Ovary (tissue), 10 donors: ENCODE measurements at places on chromosomes 12 and 14. TPM values are rescaled to one million over a fixed set of nuclear protein-coding genes. Genes with fewer than 3 reads are reported as not detected.

RNFT2 gene
- 2.4 TPM for total RNA-seq

FAM234B gene
- total RNA-seq = 5.3 TPM

TAS2R8 gene
- total RNA-seq = not detected

DNA sequence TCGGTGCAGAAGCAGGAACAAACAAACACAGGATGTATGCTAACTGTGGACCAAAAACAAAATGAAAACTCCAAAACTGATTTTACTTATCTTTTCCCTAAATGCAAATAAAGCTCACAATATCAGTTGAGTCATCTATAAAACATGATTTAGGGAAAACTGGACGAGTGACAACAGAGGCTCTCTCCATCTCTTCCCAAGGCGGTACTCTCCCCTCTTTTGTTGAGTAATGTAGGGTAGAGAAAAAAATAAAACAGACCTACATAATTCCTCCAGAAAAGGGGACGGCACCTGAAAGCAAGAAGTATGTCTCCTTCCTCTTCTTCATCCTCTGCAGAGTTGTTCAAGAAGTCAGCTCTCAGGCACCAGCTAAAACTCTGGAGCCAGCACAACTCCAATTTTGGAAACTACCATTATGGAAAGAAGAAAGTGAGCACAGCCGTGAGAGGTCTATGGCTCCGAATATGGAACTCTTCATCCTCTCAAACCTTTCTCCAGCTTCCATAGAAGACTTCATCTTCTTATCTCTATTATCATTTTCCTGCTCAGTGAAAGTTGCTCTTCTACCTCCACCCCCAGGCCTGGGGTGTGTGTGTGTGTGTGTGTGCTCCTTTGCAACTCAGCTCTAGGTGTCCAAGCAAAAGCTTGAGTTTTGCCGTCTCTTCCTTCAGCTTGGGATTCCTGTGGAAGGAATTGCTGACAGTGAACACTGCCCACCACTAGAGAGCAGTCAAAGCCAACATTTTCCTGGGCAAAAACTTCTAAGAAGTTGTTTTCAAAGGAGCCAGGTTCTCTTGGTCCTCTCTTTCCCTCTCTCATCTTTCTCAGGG is 155.4 kb downstream of the DIO2 start:
- H3K27ac ChIP-seq = no peak overlapping the region
- no peak for DNase-seq
- H3K4me3 ChIP-seq = no peak overlapping the region
- no peaks in the 10 kb centered on the region for H3K27me3 ChIP-seq
- H3K36me3 ChIP-seq = no peaks in the 10 kb centered on the region

DNA sequence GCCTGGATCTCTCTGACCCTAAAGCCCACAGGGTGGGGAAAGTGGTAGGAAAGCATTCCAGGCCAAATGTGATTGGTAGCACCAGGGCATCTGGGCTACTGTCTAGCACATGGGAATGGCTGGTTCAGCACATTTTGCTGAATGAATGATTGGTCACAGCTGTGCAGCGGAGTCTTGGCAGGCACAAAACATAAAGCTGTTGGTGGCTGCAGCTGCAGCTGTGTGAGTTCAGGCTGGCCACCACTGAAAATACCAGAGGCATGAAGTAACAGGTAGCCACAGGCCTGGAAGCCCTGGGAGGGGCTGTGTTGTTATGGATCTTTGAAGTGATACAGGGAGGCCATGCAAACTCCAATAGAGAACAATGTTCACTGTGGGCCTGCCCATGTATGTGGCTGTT is 72.7 kb downstream of the MYRFL start:
- no peaks in the 10 kb centered on the region for H3K36me3 ChIP-seq
- no peaks in the 10 kb centered on the region for H3K27me3 ChIP-seq

- H3K4me3 ChIP-seq = peak overlapping the region; percentile 98
- H3K27me3 ChIP-seq = no peaks in the 10 kb centered on the region
- DNase-seq = no peak
- no peaks in the 10 kb centered on the region for H3K36me3 ChIP-seq
- H3K27ac ChIP-seq = peak overlapping the region; percentile 93
- H3K4me1 ChIP-seq = peaks cover 4% of the 10 kb centered on the region
These were observed 328 bp downstream of the INTS13 start for GRCh38 chr12:26937443-26937862.

DNA sequence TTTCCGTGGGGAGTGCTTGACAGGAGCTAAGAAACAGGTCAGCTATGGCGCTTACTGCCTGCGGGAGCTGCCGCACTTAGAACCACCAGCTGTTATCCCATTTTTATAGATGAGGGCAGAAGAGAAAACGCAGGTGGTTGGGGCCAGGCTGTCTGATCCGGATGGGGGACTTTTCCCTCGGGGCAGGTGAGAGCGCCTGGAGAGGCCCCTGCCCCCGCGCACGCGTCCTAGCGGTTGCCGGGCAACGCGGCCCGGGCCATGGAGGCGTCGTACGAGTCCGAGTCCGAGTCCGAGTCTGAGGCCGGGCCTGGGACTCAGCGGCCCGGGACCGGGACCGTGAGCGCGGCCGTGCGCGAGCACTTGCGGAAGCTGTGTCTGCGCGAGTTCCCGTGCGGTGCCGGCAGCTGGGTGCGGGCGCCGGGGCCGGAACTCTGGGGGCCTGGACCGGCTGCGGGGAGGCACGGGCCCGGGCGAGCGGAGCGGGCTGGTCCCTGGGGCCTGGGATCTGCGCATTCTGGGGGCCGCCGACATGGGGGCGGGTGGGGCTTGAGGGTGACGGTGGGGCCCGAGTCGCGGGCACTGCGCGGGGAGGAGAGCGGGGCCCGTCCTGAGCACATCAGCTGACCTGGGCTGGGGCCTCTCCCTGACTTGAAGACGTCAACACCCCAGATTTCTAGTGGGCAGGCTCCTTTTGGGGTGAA is at the start of gene LRRC43:
LRRC43 (plus strand) TSS at position 237 of the 701 bp plus-strand sequence; CDS start at position 259, 22 bp downstream.
- H3K27me3 ChIP-seq = no peaks in the 10 kb centered on the region
- H3K4me3 ChIP-seq = peak within 1 kb of the TSS; percentile 27
- H3K27ac ChIP-seq = no peak within 1 kb of the TSS
- no peaks in the 10 kb centered on the region for H3K36me3 ChIP-seq
- DNase-seq = peak; percentile 29
- no peaks in the 10 kb centered on the region for H3K4me1 ChIP-seq

- no peaks in the 10 kb centered on the region for H3K36me3 ChIP-seq
- H3K4me3 ChIP-seq = no peak overlapping the region
- no peaks in the 10 kb centered on the region for H3K27me3 ChIP-seq
- H3K27ac ChIP-seq = peak overlapping the region; percentile 31
- DNase-seq = no peak
These were observed 36.5 kb downstream of the SSPN start for GRCh38 chr12:26231921-26232320.

DNA sequence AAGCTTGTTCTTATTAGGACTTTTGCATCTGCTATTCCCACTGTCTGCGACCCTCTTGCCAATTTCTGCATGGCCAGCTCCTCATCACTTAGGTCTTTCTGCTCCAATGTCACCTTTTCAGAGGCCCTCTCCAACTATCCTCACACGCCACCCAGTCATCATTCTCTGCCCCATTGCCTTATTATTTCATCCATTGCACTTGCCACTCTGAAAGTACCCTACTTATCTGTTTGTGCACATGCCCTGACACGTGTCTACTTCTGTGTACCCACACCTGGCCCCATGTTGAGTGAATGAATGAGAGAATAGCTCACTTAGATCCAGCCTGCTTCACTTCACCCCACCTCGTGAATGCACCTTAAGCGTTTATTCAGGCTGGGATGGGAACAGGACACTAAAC is 218.7 kb upstream of the TBX3 start:
- no peaks in the 10 kb centered on the region for H3K4me1 ChIP-seq
- H3K36me3 ChIP-seq = no peaks in the 10 kb centered on the region
- no peaks in the 10 kb centered on the region for H3K27me3 ChIP-seq
- H3K4me3 ChIP-seq = no peak overlapping the region
- no peak overlapping the region for H3K27ac ChIP-seq

DNA sequence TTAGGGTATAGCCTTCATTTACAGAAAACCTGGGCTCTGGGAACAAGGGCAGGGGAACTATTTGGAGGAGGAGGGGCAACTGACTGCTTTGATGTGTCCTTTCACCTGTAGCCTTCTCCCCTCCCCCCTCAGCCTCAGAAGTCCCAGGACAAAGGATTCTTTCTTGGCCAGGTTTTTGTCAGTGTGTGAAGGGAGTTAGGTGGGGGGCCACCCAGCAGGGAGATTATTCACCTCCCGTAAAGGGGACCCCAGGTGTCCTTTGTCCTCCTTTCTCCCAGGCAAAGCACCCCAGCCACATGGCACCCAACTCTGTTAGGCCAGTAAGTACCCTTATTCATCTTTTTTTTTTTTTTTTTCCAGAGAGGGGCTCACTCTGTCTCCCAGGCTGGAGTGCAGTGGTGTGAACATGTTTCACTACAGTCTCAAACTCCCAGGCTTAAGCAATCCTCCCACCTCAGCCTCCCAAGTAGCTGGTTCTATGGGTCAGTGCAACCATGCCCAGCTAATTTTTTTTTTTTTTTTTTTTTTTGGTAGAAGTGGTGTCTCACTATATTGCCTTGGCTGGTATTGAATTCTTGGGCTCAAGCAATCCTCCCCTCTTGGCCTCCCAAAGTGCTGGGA is 723 bp upstream of the NFE2 start:
- H3K36me3 ChIP-seq = no peaks in the 10 kb centered on the region
- DNase-seq = no peak
- no peak overlapping the region for H3K4me3 ChIP-seq
- H3K27me3 ChIP-seq = no peaks in the 10 kb centered on the region
- no peaks in the 10 kb centered on the region for H3K4me1 ChIP-seq
- no peak overlapping the region for H3K27ac ChIP-seq

DNA sequence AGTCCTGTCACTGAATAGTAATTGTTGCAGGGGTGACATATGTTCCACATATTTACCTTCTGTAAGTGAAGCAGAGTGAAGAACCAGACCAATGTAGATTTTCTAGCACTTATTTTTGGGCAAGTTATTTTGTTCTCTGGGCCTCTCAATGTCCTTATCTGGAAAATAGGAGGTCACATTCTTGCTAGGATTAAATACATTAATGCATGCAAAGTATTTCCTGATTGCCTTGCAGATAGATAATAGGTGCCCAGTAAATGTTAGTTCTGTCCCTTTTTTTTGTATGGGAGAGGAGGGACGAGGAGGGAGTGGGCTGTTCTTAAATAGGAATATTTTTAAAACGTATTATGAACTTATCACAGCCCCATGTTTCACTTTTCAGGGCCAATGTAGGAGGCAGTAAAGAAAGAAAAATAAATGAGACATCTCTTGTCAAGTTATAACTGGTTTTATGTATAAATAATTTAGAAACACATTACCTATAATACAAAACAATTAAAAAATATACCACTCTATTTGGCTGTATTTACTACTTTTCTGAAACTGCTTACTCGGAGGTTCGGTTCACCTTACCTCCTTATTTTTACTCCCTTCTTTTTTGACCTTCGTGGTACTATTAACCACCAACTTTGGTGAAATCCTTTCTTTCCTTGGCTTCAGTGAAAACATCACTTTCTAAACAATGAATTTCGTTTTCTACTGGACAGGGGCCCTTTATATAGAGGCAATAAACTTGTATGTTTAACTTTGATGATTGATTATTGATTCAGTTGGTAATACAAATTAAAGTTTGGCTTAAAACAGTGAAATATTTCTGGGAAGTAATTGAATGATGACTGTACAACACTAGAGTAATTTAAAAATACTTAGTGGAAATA is 41.9 kb downstream of the DIP2B start:
- no peak for DNase-seq
- H3K27ac ChIP-seq = no peak overlapping the region
- peaks cover 10% of the 10 kb centered on the region for H3K4me1 ChIP-seq
- no peaks in the 10 kb centered on the region for H3K36me3 ChIP-seq
- H3K4me3 ChIP-seq = no peak overlapping the region
- H3K27me3 ChIP-seq = no peaks in the 10 kb centered on the region
